Substantia nigra (tissue), 51 donors: ENCODE measurements at places on chromosomes 2 and 18.

DNA sequence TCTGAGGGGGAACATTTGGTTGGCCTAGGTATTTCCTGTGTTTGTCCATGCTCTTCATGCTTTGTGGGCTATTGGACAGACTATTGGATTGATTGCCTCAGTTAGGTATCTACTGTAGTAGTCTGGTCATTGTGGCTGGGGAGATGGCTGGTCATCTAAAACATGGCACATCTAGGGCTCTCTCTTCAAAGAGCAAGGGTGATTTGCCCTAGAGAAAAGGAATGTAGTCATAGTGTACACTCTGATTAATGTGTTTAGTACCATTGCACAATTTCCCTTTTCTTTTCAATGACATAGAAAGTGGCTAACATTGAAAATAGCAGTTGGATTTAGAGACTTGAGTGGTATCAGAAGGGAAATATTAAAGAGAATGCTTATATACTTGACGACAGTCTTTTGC lies 114.3 kb downstream of the LCLAT1 start:
- no peak for DNase-seq

DNA sequence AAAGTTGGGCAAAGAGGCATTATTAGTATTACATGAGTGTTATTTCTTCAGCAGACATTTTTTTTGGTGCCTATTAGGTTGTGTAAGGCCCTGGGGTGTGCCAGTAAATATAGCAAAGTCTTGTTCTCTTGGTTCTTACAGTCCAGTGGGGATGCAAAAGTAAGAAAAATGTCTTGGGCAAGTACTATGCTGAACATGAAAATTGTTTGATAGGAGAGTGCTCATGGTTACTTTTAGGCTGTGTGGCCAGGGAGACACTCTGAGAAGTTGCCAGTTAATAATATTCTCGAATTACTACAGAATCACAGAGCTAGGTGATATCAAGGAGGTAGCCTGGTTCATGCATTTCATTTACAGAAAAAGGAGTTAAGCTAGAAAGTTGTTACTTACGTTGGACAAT lies 1.9 kb downstream of the AGFG1 start:
- no peak for DNase-seq

DNA sequence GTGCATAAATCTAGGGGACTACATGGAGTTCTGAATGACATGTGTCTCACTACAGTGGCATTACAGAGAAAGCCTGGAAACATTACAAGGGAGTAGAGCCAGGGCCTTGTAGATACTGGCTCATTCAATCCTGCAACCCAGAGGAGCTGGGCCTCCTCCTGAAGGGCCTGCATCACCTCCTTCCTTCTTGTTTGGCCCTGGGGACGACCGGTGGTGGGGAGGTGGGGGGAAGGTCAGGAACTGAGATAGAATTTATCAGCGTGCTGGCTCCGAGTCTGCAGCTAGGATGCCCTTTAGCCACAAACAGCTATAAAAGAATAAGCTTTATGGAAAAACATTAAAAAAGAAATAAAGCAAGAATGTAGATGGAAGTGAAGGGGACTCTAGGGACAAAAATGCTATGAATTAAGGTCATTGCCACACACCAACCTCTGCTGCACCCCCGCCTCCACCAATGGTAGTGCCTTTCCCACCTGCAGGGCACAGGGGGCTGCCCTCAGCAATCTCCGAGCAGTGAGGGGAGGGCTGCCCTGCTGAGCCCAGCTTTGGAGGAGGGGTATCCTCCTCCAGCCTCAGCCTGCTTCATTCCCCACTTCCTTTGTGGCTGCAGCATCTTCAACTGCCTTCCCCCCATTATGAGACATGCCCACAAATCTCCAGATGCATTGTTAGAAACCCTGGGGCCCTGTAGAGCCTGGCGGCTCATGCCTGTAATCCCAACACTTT lies 149.0 kb downstream of the MSH2 start:
- DNase-seq: no peak

DNA sequence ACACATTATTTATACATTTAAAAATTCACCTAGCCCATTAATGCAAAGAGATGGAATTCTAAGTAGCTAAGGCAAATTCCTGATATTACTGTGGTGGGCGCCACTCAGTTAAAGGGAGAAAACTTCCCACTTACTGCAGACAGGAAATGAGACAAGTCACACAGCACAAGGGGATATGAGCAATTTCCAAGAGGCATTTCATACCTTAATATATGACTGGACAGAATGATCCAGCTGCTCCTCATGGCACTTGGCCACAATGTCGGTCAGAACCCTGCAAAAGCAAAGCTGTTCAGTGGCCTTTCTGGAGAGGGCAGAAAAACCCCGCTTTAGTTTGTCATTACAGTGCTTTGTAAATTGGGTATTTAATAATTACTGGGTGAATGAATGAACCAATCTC lies 121.4 kb upstream of the CCDC195 start:
- DNase-seq: no peak

GRCh38 chr18:73244401-73244800 lies 376.6 kb upstream of the NETO1 start:
- no peak for DNase-seq

DNA sequence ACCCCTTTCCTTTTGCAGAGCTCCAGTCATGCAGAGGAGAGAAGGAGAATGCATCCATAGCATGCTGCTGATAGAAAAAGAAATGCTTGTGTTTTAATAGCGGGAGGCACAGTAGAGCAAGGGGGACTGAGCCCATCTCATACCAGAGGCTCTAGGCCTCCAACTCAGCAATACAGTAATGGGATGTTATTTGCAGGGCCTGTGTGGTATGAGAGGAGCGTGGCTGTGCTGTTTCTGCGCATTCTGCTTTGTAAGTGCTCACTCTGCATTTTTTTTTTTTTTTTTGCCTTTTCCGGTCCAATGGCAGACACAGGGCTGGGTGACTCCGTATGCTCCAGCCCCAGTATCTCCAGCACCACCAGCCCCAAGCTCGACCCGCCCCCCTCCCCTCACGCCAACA lies 200.0 kb downstream of the GBX2 start:
- no peak for DNase-seq

GRCh38 chr2:172339371-172340010 lies 87.9 kb upstream of the ITGA6 start:
- peak; percentile 13 for DNase-seq

DNA sequence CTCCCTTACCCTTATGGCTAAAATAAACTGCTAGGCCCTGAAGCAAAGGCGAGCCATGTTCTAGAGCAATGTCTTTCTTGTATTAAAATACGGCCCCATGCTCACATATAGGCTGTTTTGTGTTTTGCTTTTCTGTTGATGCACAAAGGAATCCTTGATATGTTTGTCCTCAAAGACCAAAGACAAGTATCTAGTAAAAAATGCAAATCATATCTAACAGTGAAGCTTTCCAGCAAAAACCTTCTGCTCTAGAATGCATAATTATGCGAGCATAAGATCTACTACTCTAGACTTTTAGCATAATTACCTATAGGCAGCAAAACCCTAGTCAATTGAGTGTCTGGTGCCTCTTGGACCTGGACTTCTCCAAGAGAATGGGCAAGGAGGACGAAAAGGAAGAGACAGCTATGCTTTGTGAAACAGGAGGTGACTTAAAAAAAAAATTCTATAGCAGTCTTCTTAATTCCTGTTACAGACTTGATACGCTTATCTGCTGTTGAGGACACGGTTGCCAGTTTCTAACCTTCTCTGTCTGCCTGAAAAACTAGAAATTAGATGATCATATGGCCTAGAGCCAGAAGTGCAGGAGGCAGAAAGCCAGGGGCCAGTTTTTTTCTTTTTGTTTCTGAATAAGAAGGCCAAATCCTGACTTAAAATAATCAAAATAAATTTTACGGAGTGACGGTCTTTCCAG lies 1.5 kb upstream of the AMMECR1L start:
- DNase-seq: no peak

DNA sequence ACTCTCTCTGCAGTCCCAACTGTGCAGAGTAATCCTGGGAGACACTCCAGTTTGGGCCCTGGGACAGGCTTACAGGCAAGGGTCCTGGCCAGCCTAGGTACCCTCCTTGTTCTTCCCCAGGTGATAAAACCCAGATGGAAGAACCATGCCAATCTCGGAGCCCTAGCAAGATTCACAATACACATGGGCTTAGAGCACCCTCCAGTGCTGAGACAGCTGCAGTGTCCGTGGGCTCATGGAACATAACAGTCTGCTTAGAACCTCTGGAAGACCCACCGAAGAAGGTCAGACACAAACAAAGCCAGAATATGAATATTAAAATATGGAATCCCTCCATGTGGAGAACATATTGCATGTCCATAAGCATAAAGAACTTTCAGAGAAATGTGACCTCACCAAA lies 568.1 kb downstream of the KCNJ3 start:
- no peak for DNase-seq
